ENCODE measurements at places on chromosomes 5 and 9.

GRCh38 chr5:157925786-157926671 lies 67.1 kb upstream of the CLINT1 start:
- DNase-seq = no peak

- DNase-seq = no peak
These were observed 19.0 kb upstream of the PSIP1 start for GRCh38 chr9:15529566-15530324.

GRCh38 chr5:169696621-169697510 lies 59.8 kb downstream of the DOCK2 start:
- no peak for DNase-seq

GRCh38 chr5:164663198-164663989 lies 1158.0 kb downstream of the MAT2B start:
- DNase-seq = no peak

- no peak for DNase-seq
These were observed 45.8 kb downstream of the PLPP7 start for GRCh38 chr9:131335368-131335755.

GRCh38 chr5:131514316-131515283 lies 120.4 kb downstream of the RAPGEF6 start:
- no peak for DNase-seq

- no peak for DNase-seq
These were observed 15.7 kb downstream of the CDC14B start for GRCh38 chr9:96604004-96604319.

Data from cortex of kidney (tissue), 1 donor.